Hindlimb muscle (tissue), 1 donor: ENCODE measurements at places on chromosomes 5 and 9. TPM values are rescaled to one million over a fixed set of nuclear protein-coding genes. Genes with fewer than 3 reads are reported as not detected.

The HCN1 gene
- polyA plus RNA-seq, result 1.8 TPM

The C5orf52 gene
- polyA plus RNA-seq, result not detected

The TAS2R1 gene
- not detected for polyA plus RNA-seq

The GRM6 gene
- polyA plus RNA-seq, result 0.72 TPM

The COL15A1 gene
- polyA plus RNA-seq, result 227 TPM

The TEK gene
- polyA plus RNA-seq, result 15.0 TPM

The CDH10 gene
- polyA plus RNA-seq, result 0.26 TPM

The TESK1 gene
- polyA plus RNA-seq, result 51.2 TPM

The CD14 gene
- polyA plus RNA-seq, result 30.9 TPM

The C5 gene
- 6.0 TPM for polyA plus RNA-seq

The KCTD16 gene
- polyA plus RNA-seq, result 0.08 TPM

The SPATA31C1 gene
- polyA plus RNA-seq, result not detected

The PDCD1LG2 gene
- 1.5 TPM for polyA plus RNA-seq

The IFNA13 gene
- polyA plus RNA-seq, result not detected

The IRX4 gene
- polyA plus RNA-seq, result 1.4 TPM

The PCDHGA4 gene
- polyA plus RNA-seq, result 1.6 TPM

The GAPVD1 gene
- polyA plus RNA-seq, result 21.2 TPM

The MAMDC2 gene
- 5.4 TPM for polyA plus RNA-seq
